8988T (cell line): ENCODE measurements at places on chromosomes 12 and 14.

GRCh38 chr12:12133785-12134184, 63.0 kb downstream of the BCL2L14 start:
- DNase-seq: no peak

- no peak for DNase-seq
These were observed 58.8 kb upstream of the DYNC1H1 start for GRCh38 chr14:101905614-101906013.

- no peak for DNase-seq
These were observed 99.3 kb upstream of the PTPRB start for GRCh38 chr12:70736351-70737133.

DNA sequence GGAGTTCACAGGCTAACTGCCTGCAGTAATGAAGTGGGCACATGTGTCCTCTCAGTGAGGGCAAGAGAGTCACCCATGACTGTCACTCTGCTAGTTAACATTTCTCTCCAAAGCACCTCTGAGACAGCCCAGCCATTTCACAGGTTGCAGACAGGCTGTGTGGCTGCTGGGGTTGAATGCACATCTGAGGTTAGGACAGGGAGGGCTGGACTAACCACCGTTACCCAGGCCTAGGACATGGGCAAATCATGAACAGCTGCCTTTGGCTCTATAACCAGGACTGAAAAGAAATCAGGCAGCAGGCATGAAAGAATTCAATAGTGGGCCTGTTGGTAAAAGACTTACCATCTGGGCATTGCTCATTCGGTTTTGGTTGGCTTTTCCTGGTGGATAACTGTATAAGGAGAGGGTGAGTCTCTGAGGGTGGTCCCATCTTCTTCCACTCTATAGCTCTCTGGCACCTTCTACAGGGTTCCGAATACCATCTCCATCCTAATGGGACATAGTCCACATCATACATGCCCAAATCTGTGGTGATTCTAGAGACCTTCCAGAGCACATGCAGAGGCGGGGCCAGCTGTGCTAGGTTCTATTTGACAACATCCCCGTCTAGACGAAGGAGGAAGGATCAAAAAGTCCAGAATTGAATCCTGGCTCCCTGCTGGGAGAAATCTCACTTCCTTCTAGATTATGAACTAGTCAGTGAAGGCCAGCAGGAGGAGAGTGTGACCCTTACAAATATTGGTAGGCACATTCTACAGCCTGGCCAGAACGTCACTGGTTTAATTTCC, 10.8 kb downstream of the CRACR2A start:
- DNase-seq: no peak

DNA sequence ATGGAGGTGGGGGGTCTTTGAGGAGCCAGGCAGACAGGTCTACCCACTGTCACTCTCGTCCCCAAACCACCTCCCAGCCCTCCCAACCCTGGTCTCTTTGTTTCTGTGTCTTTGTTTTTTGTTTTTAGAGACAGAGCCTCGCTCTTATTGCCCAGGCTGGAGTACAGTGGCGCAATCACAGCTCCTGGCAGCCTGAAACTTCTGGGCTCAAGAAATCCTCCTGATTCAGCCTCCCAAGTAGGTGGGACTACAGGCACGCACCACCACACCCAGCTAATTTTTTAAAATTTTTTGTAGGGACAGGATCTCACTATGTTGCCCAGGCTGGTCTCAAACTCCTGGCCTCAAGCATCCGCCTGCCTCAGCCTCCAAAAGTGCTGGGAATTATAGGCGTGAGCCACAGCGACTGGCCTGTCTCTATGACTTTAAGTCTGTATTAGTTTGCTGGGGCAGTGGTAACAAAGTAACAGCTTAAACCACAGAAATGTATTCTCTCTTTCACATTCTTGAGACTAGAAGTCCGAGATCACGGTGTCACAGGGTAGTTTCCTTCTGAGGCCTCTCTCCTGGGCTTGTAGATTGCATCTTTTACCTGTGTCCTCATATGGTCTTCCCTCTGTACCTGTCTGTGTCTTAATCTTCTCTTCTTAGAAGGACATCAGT, 26.1 kb downstream of the DTX1 start:
- no peak for DNase-seq

DNA sequence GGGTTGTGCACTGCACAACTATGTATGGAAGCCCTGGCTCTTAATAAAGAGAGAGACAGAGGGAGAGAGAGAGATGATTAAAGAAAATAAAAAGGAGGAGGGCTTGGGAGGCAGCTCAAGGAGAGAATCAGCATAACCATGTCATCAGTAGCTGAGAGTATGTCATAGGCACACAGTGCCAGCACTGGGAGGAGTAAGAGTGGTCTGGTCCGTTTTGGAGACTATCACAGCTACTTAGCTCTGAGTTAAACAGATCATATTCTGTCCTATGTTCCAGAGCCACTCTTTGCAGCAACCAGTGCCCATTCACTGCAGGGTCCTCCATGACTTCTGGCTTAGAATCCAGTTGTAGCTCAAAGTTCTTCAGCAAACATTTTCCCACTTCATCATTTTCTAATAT, 59.0 kb downstream of the GTF2A1 start:
- no peak for DNase-seq

GRCh38 chr12:77996670-77997069, 166.0 kb downstream of the NAV3 start:
- no peak for DNase-seq

GRCh38 chr12:3432176-3432742, 58.7 kb upstream of the PRMT8 start:
- no peak for DNase-seq

GRCh38 chr12:117148642-117149041, 41.6 kb downstream of the FBXO21 start:
- no peak for DNase-seq

DNA sequence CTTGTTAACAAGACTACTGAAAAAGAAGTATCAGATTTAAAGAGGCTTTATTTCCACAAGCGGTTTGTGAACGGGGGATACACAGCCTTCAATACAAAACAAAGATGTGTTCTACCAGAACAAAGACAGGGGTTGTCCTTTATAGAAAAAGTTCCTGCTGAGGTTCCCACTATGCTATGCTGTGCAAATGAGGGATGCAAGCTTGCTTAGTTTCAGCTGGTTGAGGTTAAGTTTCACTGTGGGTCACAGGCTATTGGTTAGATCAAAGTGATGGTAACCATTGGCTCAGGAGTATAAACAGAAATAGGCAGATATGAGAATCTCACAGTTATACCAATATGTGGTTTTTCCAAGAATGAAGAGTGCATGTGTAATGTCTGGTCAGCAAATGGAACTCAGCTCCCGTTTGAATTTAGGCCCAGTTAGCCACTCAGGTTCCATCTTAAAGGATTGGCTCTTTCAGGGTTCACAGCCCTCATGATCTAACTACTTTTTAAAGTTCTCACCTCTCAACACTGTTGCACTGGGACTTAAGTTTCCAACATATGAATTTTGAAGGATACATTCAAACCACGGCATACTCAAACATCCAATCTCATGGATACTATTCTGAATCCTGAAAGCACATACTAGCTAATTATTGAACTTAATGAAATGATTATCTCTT, 215.4 kb upstream of the DCN start:
- no peak for DNase-seq

GRCh38 chr12:130246560-130246959, 84.3 kb downstream of the FZD10 start:
- DNase-seq: no peak

GRCh38 chr12:2295941-2296461, 243.2 kb downstream of the CACNA1C start:
- DNase-seq: no peak

DNA sequence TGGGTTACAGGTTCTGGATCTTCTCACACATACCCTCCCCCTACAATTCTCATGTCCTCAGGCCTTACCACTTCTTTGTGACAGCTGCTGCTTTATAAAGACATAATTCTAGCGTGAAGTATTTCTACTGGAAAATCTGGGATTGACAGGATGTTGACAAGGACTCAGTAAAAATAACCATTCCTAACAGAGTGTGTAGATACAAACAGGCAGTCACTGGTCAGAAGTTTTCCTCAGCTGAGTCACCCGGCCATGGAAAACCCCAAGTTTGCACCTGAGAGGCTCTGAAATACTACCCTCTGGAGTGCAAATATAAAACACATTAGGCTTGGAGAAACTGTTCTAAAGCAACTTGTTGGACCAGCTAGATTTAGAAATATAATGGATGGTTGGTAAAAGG, 54.4 kb downstream of the SPPL3 start:
- DNase-seq: no peak

DNA sequence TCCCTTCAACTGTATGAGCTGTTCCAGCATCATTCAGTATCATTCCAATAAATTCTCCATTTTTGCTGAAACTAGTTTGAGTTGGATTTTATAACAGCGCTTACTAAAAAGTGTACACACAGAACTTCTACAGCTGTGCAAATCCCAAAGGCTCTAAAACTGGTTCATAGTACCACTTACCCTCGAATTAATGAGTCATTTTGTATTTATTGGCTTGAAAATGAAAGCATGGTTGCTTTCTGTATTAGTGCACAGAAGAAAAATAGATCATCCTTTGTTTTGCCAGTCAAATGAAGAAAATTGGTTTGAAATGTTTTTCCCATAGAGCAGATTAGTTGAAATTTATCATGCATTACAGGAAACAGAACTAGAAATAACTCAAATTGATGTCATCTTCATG, 268.3 kb upstream of the CPNE8 start:
- no peak for DNase-seq

- DNase-seq: no peak
These were observed 122.2 kb downstream of the AEBP2 start for GRCh38 chr12:19561411-19561961.

DNA sequence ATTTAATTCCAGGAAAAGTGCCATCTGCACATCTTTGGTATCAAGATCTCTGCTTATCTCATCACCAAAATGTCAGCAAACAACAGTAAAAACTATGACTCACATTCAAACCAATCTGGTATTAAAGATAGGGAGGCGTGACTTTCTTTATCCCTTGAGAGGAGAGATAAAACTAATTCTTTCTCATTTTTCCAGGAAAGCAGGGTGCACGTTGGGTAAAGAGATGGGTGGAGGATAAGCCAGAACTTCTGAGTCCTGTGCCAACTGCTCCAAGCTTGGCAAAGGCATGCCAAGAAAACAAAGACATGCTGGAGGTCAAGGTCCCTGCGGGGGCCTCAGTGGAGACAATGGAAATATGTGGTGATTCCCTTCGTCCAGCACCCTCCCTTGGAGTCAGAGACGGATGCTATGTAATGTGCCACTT, 225.8 kb upstream of the PLXNC1 start:
- DNase-seq: no peak

GRCh38 chr12:68809190-68810026, 1.4 kb downstream of the MDM2 start:
- no peak for DNase-seq

GRCh38 chr14:68140076-68140741, 320.6 kb downstream of the RAD51B start:
- no peak for DNase-seq

DNA sequence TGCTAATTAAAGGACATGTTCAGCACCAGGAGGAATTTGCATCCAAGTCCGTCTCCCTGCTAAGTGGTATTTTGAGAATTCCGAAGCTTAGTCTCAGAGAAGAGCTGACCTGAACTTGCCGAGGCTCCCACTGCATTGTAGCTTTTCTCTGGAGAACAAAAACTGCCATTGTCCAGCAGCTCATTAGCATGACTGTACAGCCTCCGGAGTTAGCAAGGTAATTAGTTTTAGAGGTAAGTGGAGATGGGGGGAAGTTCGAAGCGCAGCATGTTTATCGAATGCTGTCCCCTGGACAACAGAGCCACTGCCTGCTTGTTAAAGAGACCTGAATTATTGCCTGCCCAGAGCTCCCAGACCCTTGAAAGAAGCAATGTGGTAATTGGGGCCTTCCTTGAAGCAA, 160.3 kb upstream of the PELI2 start:
- DNase-seq: no peak

GRCh38 chr14:60721326-60722106, 2.6 kb downstream of the SIX4 start:
- peak; percentile 68 for DNase-seq
